ENCODE measurements at places on chromosomes 6 and 20.

DNA sequence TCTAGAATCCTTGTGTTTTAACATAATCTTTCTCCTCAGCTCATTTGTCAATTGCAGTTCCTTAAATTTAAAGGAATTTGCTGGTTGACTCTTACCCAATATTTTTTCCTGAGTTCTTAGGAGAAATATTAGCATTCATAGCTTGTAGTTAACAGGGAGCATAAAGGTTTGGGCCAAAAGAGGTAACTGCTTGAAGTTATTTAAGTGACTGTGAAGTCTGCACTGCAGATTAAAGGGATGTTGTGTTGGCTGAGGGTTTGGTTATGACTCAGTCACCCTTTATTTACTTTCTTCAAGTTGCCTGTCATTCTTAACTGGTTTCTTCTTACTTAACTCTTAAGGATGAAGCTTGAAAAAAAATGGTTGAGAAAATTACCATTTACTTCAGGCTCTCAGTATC is 220.3 kb upstream of the LAMP5 start:
- DNase-seq, result peak; percentile 84

GRCh38 chr6:54681987-54682386 is 164.6 kb upstream of the FAM83B start:
- DNase-seq, result peak; percentile 84

DNA sequence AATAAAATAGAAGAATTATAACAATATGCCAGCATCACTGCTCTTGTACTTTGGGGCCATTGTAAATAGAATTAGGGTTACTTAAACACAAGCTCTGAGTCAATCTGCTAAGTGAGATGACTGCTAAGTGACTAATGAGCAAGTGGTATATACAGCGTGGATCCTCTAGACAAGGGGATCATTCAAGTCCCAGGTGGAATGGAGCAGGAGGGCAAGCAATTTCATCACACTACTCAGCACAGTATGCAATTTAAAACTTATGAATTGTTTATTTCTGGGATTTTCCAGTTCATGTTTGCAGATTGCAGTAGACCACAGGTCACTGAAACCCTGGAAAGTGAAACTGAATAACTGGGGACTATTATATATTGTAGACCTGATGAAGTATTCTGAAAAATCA is 235.3 kb downstream of the BTBD3 start:
- DNase-seq, result peak; percentile 90

- DNase-seq, result peak; percentile 82
Measured at GRCh38 chr6:144131248-144131709, 19.0 kb upstream of the STX11 start.

GRCh38 chr20:25197870-25198190 is 2.3 kb downstream of the ENTPD6 start:
- DNase-seq, result no peak

- DNase-seq, result peak; percentile 64
Measured at GRCh38 chr6:112690497-112691202, 343.5 kb downstream of the RFPL4B start.

Measured in IMR-90 (cell line).